ENCODE measurements at places on chromosomes 3 and 15. TPM values are rescaled to one million over a fixed set of nuclear protein-coding genes. Genes with fewer than 3 reads are reported as not detected.

The HDC gene
- not detected for total RNA-seq

The ADGRG7 gene
- not detected for total RNA-seq

The DMXL2 gene
- 20.3 TPM for total RNA-seq

The C15orf62 gene
- total RNA-seq, result 0.40 TPM

The ARRDC4 gene
- 1.9 TPM for total RNA-seq

The LRRC49 gene
- total RNA-seq, result 10.0 TPM

The LRRC31 gene
- total RNA-seq, result not detected

The GOLGA8S gene
- total RNA-seq, result 0.07 TPM

The ECE2 gene
- total RNA-seq, result not detected

The DNAJA4 gene
- total RNA-seq, result 7.2 TPM

The WDR76 gene
- 26.7 TPM for total RNA-seq

The UTS2B gene
- total RNA-seq, result 0.29 TPM

The GOLGA6B gene
- not detected for total RNA-seq

Measured in thoracic aorta endothelial cell (primary cell).